ENCODE measurements at places on chromosomes 11 and 22.

DNA sequence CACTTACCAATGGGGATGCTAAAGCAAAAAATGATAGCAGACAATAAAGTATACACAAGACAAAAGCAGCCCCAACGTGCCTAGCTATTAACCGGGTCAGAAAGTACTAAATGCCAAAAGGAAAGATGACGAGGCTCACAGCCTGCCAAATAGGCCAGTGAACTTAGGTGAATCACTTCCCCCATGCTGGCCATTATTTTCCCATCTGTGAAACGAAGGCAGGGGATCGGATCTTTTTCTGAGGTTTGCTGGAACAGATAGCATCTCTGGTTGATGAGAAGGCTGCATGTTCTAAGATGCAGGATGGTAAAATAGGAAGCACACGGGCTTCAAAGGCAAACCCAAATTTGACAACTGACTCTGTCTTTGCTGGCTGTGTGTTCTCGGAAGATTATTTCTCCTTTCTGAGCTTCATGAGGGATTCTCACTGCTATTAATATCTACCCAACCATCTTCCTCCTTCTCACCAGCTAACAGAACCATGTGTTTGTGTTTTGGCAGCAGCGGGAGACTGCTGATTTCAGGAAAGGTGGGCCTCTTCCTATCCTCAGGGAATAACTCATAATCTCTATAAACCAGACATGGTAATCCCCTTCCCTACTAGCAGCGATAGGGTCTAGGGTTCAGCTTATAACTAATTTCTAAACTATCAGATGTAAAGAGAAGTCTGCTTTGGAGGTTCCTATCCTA, 390.7 kb downstream of the LARGE1 start:
- H3K36me3 ChIP-seq, result no peaks in the 10 kb centered on the region
- H3K4me3 ChIP-seq, result no peak overlapping the region
- no peaks in the 10 kb centered on the region for H3K27me3 ChIP-seq
- H3K4me1 ChIP-seq, result peaks cover 45% of the 10 kb centered on the region
- H3K27ac ChIP-seq, result peak overlapping the region; percentile 60

GRCh38 chr11:120694726-120695125, 183.2 kb downstream of the GRIK4 start:
- H3K4me3 ChIP-seq, result no peak overlapping the region
- H3K27ac ChIP-seq, result no peak overlapping the region
- no peak for DNase-seq
- H3K27me3 ChIP-seq, result peaks cover 74% of the 10 kb centered on the region
- no peaks in the 10 kb centered on the region for H3K36me3 ChIP-seq

DNA sequence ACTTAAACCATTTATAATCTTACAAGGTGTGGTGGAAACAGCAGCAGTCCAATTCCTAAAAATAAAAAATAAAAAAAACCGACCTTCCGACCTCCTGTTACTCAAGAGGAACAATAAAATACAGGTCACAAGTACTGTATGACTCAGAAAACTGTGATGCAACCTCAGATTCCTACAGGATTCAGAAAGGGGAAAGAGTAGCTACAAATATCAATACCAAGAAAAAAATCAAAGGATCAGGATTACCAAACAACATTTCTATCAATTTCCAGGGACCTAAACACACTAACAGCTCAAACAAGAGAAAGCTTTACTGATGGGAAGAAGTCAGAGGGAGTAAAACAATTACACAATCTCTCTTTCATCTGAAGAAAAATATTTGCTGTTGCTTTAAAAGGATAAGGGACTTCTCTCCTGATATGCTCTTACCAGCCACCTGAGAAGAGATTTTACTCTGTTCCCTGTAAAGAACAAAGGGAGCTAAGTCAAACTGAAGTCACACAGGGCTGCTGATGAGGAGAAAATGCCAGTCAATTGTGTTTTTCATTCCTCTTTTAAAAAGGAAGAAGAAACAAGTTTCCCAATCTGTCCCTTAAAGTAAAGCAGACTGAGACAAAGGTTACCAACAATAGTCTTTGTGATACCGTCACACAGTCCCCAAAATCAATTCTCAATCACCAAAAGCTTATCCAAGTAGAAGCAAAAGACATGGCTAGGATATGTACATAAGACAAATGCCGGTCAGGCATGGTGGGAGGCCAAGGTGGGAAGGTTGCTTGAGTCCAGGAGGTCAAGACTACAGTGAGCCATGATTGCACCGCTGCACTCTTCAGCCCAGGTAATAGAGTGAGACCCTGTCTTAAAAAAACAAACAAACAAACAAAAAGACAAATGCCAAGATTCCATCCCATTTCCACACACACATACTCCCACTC, 39.3 kb downstream of the AMBRA1 start:
- DNase-seq, result no peak
- H3K27ac ChIP-seq, result peak overlapping the region; percentile 65
- H3K4me3 ChIP-seq, result no peak overlapping the region
- H3K36me3 ChIP-seq, result no peaks in the 10 kb centered on the region

GRCh38 chr11:110878513-110878912, 166.3 kb upstream of the ARHGAP20 start:
- no peak for DNase-seq
- peaks cover under 1% of the 10 kb centered on the region for H3K27me3 ChIP-seq
- H3K4me3 ChIP-seq, result no peak overlapping the region
- H3K4me1 ChIP-seq, result no peaks in the 10 kb centered on the region

DNA sequence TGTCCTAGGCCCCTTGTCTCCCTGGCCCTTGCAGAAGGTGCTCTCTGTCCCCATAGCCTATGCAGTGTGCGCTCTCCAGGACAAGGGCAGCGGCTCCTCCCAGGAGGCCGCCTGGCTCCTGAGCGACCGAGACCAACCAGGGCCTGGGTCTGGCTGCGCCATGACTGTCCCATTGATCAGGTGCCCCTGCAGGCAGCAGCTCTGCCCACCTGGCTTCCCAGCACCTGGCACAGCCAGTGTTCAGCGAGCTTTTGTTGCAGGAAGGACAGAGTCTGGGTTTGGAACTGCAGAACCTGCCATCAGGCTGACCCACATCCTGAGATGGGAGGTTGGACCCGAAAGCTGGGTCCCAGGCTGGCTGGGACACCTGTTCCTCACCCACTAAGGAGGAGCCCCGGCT, 1001.1 kb downstream of the BRD1 start:
- DNase-seq, result no peak
- no peak overlapping the region for H3K27ac ChIP-seq
- peaks cover 77% of the 10 kb centered on the region for H3K27me3 ChIP-seq
- no peak overlapping the region for H3K4me3 ChIP-seq

GRCh38 chr22:50517495-50518260, 7.7 kb downstream of the SCO2 start:
- no peak overlapping the region for H3K4me3 ChIP-seq
- no peaks in the 10 kb centered on the region for H3K4me1 ChIP-seq
- DNase-seq, result no peak
- H3K27me3 ChIP-seq, result no peaks in the 10 kb centered on the region
- H3K36me3 ChIP-seq, result peaks cover 63% of the 10 kb centered on the region

GRCh38 chr11:77019976-77020595, 14.1 kb upstream of the B3GNT6 start:
- peaks cover 33% of the 10 kb centered on the region for H3K36me3 ChIP-seq
- no peak for DNase-seq
- no peak overlapping the region for H3K27ac ChIP-seq
- H3K27me3 ChIP-seq, result no peaks in the 10 kb centered on the region
- no peaks in the 10 kb centered on the region for H3K4me1 ChIP-seq

GRCh38 chr11:214083-214482, 6.6 kb downstream of the RIC8A start:
- no peaks in the 10 kb centered on the region for H3K27me3 ChIP-seq
- no peak for DNase-seq
- H3K4me1 ChIP-seq, result peaks cover 26% of the 10 kb centered on the region

DNA sequence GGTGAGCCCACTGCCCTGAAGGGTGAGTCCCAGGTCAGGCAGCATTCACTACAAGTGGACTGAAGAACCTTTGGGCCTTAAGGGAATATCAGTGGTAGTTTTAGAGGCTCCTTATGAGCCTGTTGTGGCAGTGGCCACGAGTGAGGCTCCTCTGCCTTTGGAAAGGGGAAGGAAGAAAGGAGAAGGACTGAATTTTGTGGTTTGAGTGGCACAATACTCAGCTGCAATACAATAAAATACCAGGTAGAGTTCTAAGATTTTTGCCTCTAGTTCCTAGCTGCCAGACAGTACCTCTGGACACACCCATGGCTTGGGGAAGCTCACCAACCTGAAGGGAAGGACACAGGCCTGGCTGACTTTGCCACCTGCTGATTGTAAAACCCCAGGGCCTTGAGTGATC, 260.9 kb downstream of the DYNC2H1 start:
- H3K4me3 ChIP-seq, result no peak overlapping the region
- H3K36me3 ChIP-seq, result peaks cover 9% of the 10 kb centered on the region
- no peaks in the 10 kb centered on the region for H3K4me1 ChIP-seq

- H3K4me1 ChIP-seq, result peaks cover 9% of the 10 kb centered on the region
- H3K4me3 ChIP-seq, result no peak overlapping the region
- H3K36me3 ChIP-seq, result peaks cover 98% of the 10 kb centered on the region
- H3K27ac ChIP-seq, result no peak overlapping the region
- H3K27me3 ChIP-seq, result no peaks in the 10 kb centered on the region
Observed at GRCh38 chr11:113828191-113828590, 47.2 kb downstream of the USP28 start.

GRCh38 chr11:130719220-130719915, 196.9 kb downstream of the SNX19 start:
- no peak overlapping the region for H3K27ac ChIP-seq
- no peak for DNase-seq
- no peak overlapping the region for H3K4me3 ChIP-seq
- H3K4me1 ChIP-seq, result no peaks in the 10 kb centered on the region
- H3K27me3 ChIP-seq, result no peaks in the 10 kb centered on the region

Data from left ventricle myocardium inferior (tissue), 1 donor.